Kidney tubule cell (primary cell): ENCODE measurements at places on chromosomes 4 and X.

GRCh38 chrX:86421771-86422170 is 273.5 kb downstream of the DACH2 start:
- DNase-seq = no peak

GRCh38 chrX:139559383-139560042 is 29.0 kb downstream of the F9 start:
- peak; percentile 69 for DNase-seq

- DNase-seq = no peak
Observed at GRCh38 chr4:9936129-9936644, 85.1 kb downstream of the SLC2A9 start.

- no peak for DNase-seq
Observed at GRCh38 chr4:152950402-152951274, 14.5 kb downstream of the FHDC1 start.

DNA sequence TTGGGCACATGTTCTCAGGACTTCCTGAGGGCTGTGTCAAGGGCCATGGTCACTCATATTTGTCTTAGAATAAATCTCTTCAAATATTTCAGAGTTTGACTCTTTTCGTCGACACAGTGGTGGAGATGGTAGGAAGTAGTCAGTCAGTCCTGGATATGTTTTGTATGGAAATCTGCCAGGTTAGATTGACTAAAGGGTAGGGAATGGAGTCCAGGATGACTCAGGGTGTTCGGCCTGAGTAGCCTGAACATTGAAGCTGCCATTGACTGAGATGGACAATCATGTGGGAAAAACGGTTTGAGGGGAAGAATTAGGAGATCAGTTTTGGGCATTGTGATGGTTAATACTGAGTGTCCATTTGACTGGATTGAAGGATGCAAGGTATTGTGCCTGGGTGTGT is 177.1 kb upstream of the CENPE start:
- DNase-seq = peak; percentile 15

DNA sequence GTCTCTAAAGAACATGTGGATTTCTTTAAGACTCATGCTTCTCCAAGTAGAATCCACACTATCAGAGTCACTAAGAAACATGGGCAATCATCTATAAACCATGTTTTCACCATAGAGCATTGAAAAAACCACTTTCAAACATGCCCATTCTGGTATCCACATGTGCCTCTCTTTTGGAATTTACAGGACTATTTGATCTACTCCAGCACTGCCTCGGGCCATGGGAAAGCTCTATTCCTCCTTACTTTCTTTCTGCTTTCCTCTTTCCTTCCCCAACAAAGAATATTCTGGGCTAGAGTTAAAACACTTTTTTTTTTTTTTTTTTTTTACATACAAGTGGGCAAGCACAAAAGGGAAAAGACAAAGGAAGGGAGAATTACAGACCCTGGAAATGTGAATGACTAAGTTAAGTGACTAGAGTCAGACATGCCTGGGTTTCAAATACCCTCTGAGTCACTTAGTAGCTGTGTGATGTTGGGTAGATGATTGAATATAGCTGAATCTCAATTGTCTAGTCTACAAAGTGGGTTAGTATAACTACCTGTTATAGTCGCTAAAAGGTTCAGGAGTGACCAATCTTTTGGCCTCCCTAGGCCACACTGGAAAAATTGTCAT is 847.7 kb upstream of the INTU start:
- DNase-seq = peak; percentile 55

GRCh38 chr4:52628974-52629373 is 30.1 kb downstream of the USP46 start:
- no peak for DNase-seq

- no peak for DNase-seq
Observed at GRCh38 chr4:9969526-9970398, 51.5 kb downstream of the SLC2A9 start.

- DNase-seq = no peak
Observed at GRCh38 chr4:67520141-67520540, 25.2 kb downstream of the CENPC start.

GRCh38 chr4:25795566-25796454 is 67.0 kb downstream of the SEL1L3 start:
- DNase-seq = peak; percentile 72
